ENCODE measurements at places on chromosomes 7 and 10.

GRCh38 chr10:72735288-72735936 lies 43.5 kb downstream of the MCU start:
- no peak for DNase-seq

DNA sequence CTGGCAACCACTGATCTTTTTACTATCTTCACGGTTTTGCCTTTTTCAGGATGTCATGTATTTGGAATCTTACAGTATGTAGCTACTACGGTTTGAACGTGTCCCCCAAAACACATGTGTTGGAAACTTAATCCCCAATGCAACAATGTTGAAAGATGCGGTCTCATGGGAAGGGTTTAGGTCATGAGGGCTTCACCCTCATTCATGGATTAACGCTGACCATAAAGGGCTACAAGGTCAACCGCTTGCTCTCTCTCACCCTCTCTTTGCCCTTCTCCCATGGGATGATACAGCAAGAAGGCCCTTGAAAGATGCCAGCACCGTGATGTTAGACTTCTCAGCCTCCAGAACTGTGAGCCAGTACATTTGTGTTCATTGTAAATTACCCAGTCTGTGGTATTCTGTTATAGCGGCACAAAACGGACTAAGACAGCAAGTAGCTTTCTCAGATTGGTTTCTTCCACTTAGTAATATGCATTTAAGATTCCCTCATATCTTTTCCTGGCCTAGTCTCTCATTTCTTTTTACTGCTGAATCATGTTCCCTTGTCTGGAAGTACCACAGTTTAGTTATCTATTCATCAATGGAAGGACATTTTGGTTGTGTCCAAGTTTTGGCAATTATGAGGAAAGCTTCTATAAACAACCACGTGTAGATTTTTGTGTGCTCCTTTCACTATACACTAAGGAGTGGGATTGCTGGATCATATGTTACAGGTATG lies 3.0 kb upstream of the CRYGN start:
- DNase-seq = no peak

DNA sequence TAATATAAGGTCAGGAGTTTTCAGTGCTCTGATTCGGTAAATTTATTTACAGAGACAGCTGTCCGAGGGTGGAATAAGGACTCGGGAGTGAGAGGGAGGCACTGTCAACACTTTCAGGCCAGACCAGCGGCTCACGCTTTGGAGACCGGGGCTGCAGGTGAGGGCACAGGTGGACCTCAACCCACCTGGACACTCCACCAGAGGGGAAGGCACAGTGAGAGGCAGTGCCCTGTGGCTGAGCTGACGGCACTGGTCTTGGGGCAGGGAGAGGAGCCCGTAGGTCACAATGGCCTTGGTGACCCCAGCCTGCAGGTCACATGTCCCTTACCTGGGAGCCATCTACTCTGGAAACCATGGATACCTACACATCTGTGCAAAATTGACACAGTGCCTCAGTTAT lies 315.1 kb downstream of the ADARB2 start:
- DNase-seq = no peak

- DNase-seq = no peak
These were observed 64.2 kb upstream of the SH2B2 start for GRCh38 chr7:102222445-102222844.

DNA sequence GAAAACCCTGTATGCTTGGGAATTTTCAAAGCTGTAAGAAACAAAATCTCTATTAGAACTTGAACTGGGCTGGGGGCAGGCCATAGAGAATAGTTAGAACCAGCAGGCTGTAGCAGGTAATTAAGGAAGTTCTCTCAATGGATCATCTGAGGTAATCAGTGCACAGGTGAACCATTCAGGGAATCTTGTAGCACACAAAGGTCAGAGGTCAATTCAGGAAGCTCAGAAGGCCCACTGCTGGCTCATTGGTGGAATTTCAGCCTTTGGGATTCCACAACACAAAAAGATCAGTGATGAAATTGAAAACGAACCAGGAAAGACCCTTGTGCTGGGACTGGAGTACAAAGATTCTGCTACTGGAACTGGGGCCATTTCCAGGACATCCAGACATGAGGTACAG lies 82.0 kb downstream of the TMEM168 start:
- DNase-seq = no peak

DNA sequence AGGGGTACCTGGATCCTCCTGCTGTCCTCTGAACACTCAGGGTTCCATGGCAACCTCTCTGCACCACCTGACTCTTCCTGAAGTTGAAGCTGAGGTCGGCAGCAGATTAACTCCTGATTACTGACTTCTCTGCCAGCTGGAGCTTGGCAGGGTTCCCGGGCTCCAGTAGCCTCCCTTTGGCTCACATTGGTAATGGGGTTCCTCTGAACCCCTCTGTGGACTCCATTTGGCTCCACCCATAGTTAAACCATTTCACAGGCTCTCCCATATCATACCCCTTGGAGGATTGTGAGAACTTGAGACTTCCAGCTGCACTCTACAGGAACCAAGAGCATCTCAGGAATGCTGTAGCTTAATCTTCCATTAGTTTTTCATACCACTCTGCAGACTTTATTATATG lies 292.5 kb downstream of the HDAC9 start:
- DNase-seq = no peak

DNA sequence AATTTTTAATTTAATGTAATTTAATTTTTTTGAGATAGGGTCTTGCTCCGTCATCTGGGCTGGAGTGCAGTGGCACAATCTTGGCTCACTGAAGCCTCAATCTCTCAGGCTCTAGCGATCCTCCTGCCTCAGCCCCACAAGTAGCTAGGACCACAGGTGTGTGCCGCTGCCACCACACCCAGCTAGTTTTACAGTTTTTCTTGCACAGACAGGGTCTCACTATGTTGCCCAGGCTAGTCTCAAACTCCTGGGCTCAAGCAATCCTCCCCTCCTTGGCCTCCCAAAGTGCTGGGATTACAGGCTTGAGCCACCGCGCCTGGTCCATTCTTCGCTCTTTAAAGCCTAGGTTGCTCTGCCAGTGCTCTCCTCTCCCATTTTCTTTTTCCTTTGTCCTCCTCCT lies 12.9 kb downstream of the CALML3 start:
- no peak for DNase-seq

Measured in substantia nigra (tissue), 51 donors.